ENCODE measurements at places on chromosomes 11 and 22. TPM values are rescaled to one million over a fixed set of nuclear protein-coding genes. Genes with fewer than 3 reads are reported as not detected.

DNA sequence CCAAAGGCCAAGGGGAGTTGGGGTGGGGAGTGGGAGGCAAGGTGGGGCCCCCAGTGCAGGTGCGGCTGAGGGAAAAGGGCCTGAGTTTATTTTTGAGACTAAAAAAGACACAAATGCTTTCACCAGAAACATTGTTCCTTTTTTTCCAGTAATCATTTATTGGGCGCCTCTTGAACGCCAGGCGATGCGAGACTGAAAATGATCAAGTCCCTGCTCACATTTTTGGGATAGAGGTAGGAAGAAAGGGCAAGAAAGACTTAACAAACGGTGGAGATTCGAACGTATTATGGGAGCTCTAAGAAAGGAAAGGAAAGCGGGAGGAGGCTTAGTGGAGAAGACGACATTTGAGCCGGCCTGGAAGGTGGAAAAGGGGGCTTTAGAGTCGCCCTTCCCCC is 796 bp upstream of the SF3B2 start:
- peak overlapping the region; percentile 99 for H3K4me3 ChIP-seq
- peaks cover 7% of the 10 kb centered on the region for H3K27me3 ChIP-seq
- no peak for DNase-seq
- H3K36me3 ChIP-seq: peaks cover 26% of the 10 kb centered on the region
- H3K27ac ChIP-seq: peak overlapping the region; percentile 96

- DNase-seq: no peak
- H3K4me3 ChIP-seq: peak overlapping the region; percentile 47
- H3K4me1 ChIP-seq: peaks cover 28% of the 10 kb centered on the region
- peaks cover 40% of the 10 kb centered on the region for H3K36me3 ChIP-seq
- peak overlapping the region; percentile 90 for H3K27ac ChIP-seq
- no peaks in the 10 kb centered on the region for H3K27me3 ChIP-seq
These were observed 11.9 kb downstream of the L3MBTL2 start for GRCh38 chr22:41216984-41217383.

- no peaks in the 10 kb centered on the region for H3K27me3 ChIP-seq
- peaks cover 67% of the 10 kb centered on the region for H3K4me1 ChIP-seq
- no peak for DNase-seq
- H3K4me3 ChIP-seq: no peak overlapping the region
- peaks cover 6% of the 10 kb centered on the region for H3K36me3 ChIP-seq
These were observed 8.9 kb downstream of the HIRA start for GRCh38 chr22:19422440-19423301.

GRCh38 chr11:59191890-59192289 is 20.0 kb downstream of the DTX4 start:
- H3K4me3 ChIP-seq: no peak overlapping the region
- H3K27me3 ChIP-seq: no peaks in the 10 kb centered on the region
- H3K4me1 ChIP-seq: no peaks in the 10 kb centered on the region
- no peak overlapping the region for H3K27ac ChIP-seq
- no peaks in the 10 kb centered on the region for H3K36me3 ChIP-seq

DNA sequence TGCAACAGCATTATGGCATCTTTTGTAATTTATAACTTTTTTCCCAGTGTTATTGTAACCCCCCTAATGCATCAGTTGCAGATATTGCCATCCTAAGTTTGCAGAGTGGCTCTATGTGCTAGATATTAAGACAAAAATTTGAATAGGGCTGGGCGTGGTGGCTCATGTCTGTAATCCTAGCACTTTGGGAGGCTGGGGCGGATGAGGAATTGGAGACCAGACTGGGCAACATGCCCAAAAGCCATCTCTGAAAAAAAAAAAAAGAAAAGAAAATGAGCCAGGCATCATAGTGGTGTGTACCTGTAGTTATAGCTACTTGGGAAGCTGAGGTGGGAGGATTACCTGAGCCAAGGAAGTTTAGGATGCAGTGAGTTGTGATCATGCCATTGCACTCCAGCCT is 50.1 kb upstream of the MUC15 start:
- H3K27ac ChIP-seq: no peak overlapping the region
- no peak overlapping the region for H3K4me3 ChIP-seq
- DNase-seq: no peak

GRCh38 chr22:26615830-26616435 is 1.9 kb downstream of the CRYBB1 start:
- DNase-seq: no peak
- H3K27ac ChIP-seq: no peak overlapping the region
- no peaks in the 10 kb centered on the region for H3K27me3 ChIP-seq

DNA sequence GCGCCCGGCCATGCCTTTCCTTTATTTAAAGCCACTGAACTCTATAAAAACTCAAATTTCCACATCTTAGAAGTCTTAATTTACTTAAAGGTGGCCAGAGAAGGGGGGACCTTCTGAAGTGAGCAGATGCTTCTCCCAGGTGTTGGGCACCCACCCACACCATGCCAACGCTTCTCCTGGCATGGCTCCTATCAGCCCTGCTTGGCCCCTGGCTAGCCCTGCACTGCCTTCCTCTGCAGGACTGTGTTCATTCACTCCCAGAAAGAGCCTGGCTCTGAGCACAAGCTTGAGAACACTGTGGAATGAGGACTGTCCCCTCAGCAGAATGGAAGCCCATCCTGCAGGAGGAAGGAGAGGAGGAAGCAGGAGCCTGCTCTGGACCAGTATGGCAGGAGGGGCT is 34.6 kb upstream of the ARFGAP3 start:
- no peak for DNase-seq
- H3K4me3 ChIP-seq: no peak overlapping the region
- H3K27ac ChIP-seq: no peak overlapping the region
- H3K27me3 ChIP-seq: no peaks in the 10 kb centered on the region
- peaks cover 3% of the 10 kb centered on the region for H3K36me3 ChIP-seq
- peaks cover 39% of the 10 kb centered on the region for H3K4me1 ChIP-seq

- H3K4me3 ChIP-seq: peak overlapping the region; percentile 97
- peak; percentile 3 for DNase-seq
- peak overlapping the region; percentile 100 for H3K27ac ChIP-seq
- H3K36me3 ChIP-seq: peaks cover 27% of the 10 kb centered on the region
These were observed 1.4 kb downstream of the MUS81 start for GRCh38 chr11:65861533-65862183.

DNA sequence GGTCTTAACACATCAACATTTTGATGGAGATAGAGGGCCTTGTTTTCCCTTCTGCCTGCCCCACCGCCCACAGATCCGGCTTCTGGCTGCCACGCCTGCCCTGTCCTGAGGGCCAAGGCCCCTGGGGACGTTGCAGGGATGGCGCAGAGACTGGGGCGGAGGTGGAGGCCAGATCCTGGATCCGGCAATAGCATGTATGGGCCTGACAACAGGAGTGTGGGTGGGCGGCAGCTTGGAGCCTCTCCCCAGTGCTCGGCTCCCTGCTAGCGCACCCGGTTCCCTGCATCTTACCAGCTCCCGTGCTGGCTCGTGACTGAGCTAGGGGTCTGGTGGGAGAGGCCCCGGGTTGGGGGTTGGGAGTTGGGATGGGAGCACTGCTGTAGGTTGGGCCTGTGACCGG is 95.6 kb downstream of the ZBTB16 start:
- no peak overlapping the region for H3K27ac ChIP-seq
- DNase-seq: no peak
- no peak overlapping the region for H3K4me3 ChIP-seq

DNA sequence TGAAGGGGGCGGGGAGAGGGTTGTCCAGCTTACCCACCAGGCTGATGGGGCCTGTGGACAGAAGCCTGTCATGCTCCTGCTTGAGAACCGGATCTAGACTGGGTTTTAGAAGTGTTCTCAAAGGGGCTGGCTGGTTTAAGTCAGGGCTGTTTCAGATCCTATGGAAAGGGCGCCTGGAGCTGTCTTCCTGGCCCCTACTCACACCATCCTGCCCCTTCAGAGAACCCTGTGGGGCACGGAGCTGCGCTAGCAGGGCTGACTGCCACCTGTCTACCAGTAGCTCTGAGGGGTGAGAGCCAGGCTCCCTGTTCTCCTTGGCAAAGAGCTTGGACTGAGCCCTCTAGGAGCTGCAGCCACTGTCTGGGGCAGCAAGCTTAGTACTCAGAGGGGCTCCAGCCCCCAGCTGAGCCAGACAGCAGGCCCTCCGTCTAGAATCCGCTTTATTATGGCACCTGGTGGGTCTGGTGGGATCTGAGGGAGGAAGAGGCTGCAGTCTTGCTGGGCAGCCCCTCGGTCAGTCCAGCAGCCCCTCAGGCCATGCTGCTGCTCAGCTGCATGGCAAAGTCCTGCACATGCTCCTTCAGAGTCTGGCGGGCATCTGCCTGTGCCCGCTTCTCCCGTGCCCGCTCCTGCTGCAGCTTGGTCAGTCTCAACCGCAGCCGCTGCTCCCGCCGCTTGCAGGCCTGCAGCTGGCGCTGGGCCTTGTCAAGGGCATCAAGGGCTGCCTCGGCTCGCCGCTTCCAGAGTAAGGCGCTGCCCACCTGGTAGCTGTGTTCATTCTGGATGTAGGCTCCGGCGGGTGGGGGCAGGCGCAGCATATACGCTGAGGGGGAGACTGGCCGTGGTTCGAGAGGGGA is 2.3 kb downstream of the THAP7 start:
- no peaks in the 10 kb centered on the region for H3K27me3 ChIP-seq
- peak overlapping the region; percentile 36 for H3K27ac ChIP-seq
- peak overlapping the region; percentile 89 for H3K4me3 ChIP-seq

DNA sequence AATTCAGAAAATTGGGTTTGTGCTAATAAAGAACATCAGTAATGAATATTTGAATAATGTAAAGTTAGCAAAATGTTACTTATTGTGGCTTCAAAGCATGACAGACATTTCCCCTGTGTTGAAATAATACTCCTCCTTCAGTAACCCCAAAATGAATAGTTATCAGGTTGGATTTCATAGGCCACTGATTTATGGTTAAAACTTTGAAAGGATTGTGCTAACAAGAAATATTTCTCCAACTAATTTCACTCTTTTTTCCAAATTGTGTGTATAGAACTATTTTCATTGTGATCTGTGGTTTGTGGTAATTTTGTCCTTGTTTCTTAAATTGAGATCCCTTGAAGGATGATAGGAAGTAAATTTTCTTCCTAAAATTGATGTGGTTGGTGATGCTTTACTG is 7.9 kb downstream of the DDX10 start:
- no peaks in the 10 kb centered on the region for H3K27me3 ChIP-seq
- H3K4me1 ChIP-seq: peaks cover 21% of the 10 kb centered on the region
- H3K36me3 ChIP-seq: peaks cover 24% of the 10 kb centered on the region
- H3K4me3 ChIP-seq: no peak overlapping the region

- no peaks in the 10 kb centered on the region for H3K27me3 ChIP-seq
- H3K4me3 ChIP-seq: no peak overlapping the region
- no peaks in the 10 kb centered on the region for H3K4me1 ChIP-seq
- H3K27ac ChIP-seq: no peak overlapping the region
- H3K36me3 ChIP-seq: no peaks in the 10 kb centered on the region
These were observed 58.6 kb upstream of the GUCY1A2 start for GRCh38 chr11:107076832-107077231.

DNA sequence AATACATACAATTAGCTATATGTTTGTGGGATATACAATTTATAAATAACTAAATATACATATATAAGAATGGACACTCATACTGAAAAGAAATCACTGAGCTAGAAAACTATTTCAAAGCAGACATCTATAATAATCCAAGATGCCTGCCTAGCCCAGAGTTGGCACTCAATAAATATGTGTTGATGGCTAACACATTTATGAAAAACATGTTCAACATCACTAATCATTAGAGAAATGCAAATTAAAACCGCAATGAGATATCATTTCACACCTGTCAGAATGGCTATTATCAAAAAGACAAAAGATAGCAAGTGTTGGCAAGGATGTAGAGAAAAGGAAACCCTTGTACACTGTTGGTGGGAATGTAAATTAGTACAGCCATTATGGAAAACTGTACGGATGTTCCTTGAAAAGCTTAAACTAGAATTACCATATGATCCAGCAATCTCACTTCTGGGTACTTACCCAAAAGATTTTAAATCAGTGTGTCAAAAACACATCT is 29.8 kb downstream of the POU2AF1 start:
- H3K36me3 ChIP-seq: no peaks in the 10 kb centered on the region
- no peak overlapping the region for H3K4me3 ChIP-seq
- H3K27me3 ChIP-seq: no peaks in the 10 kb centered on the region
- no peak overlapping the region for H3K27ac ChIP-seq
- DNase-seq: no peak

DNA sequence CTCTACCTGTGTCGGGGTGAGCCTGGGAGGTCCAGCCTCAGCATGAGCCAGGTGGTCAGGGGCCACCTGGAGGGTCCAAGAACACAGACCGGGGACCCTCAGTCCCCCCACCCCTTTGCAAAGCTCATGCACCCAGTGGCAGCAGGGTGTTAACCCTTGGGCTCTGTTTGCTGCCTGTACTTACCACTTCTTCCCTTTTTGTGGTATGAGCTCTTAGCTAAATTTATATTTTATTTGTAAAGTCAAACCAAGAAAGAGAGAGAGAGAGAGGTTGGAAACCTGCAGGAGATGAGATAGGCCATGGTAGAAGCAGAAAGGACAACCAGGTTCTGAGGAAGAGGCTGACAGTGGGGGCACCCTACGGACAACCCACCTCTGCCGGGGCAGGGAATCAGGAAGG is 29.9 kb downstream of the IL10RA start:
- H3K4me1 ChIP-seq: peaks cover 25% of the 10 kb centered on the region
- no peak overlapping the region for H3K4me3 ChIP-seq
- H3K27me3 ChIP-seq: no peaks in the 10 kb centered on the region
- DNase-seq: no peak
- H3K27ac ChIP-seq: no peak overlapping the region

GRCh38 chr22:25351631-25352293 is 132.3 kb downstream of the CRYBB2 start:
- no peak for DNase-seq
- no peak overlapping the region for H3K27ac ChIP-seq
- no peak overlapping the region for H3K4me3 ChIP-seq
- no peaks in the 10 kb centered on the region for H3K4me1 ChIP-seq
- peaks cover 43% of the 10 kb centered on the region for H3K36me3 ChIP-seq

- H3K36me3 ChIP-seq: no peaks in the 10 kb centered on the region
- DNase-seq: no peak
- H3K27ac ChIP-seq: no peak overlapping the region
These were observed 148.1 kb upstream of the NARS2 start for GRCh38 chr11:78722786-78723185.

DNA sequence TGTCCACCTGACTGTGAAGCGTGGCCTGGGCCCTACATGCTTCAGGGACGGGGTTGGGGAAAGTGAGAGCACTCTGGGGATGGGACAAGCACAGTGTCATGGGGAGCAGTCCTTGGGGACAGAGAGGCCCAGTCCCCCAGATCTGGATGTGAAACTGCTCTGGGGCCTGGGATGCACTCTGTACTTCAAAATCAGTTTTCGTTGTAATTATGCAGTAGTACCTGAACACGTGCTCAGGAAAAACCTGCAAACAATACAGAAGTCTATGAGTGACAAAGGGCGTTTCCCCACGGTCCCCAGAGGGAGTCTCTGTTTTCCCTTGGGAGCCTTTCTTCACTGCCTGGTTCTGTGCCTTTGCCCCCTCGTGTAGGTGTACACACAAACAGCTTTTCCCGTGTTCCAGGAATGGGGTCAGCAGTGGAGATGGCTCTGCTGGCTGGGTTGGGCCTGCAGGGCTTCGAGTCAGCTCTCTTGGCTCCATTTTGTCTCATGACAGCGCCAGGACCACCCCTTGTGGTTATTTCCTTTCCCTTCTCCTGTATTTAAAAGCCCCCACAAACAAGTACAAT is 5.2 kb upstream of the TNFRSF13C start:
- peaks cover 13% of the 10 kb centered on the region for H3K36me3 ChIP-seq
- H3K4me1 ChIP-seq: peaks cover 19% of the 10 kb centered on the region
- H3K4me3 ChIP-seq: no peak overlapping the region
- no peak for DNase-seq
- no peak overlapping the region for H3K27ac ChIP-seq

EXPH5 gene
- total RNA-seq: 2.9 TPM

TMEM151A gene
- total RNA-seq: not detected

CSRP3 gene
- not detected for total RNA-seq

TRIM48 gene
- total RNA-seq: not detected

LRRC56 gene
- 1.3 TPM for total RNA-seq

GTPBP1 gene
- total RNA-seq: 107 TPM

SLC43A3 gene
- 116 TPM for total RNA-seq

CARD18 gene
- not detected for total RNA-seq

Data from activated naive CD4-positive, alpha-beta T cell treated with anti-CD3 and anti-CD28 coated beads for 36 hours (primary cell).